ENCODE measurements at places on chromosomes 12 and 14.

GRCh38 chr12:49503674-49504180 is 35.1 kb upstream of the KCNH3 start:
- DNase-seq, result no peak

DNA sequence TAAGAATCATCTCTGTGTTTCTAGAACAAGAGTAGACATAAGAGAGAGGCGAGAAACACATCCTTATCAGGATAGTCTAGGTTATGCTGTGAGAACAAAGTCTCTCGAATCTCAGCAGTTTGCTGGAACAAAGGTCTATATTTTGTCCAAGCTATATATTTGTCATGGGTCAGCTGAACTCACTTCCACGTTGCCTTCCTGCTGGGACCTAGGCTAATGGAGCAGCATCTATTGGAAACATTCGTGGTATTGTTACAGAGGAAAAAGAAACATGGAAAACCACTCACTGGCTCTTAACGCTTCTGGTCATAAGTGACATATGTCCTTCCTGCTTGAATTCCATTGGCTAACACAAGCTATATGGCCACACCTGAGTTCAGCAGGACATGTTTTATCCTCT is 112.6 kb upstream of the DYRK2 start:
- DNase-seq, result no peak

- no peak for DNase-seq
Observed at GRCh38 chr14:23398348-23398747, 9.7 kb downstream of the MYH6 start.

- DNase-seq, result peak; percentile 27
Observed at GRCh38 chr14:32710731-32711680, 227.7 kb upstream of the NPAS3 start.

GRCh38 chr12:20211541-20211940 is 156.8 kb upstream of the PDE3A start:
- DNase-seq, result no peak

DNA sequence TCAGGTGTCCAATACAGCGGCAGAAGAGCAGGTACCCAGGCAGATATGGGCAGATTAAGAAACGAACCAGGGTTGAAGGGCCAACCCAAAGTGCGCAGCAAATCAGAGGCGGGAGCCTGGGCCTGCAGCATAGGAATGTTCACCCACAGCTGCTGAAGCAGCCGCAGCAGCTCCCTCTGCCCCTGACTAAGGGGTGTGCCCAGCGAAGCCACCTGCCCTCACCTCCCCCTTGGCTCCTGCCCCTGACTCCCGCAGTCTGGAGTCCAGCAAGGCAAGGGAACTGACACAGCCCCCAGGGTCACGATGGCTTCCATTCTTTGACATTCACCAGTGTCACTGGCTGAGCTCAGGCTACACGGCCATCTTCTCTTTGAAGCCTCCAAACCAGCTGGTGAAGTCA is 27.3 kb upstream of the ZFP36L1 start:
- no peak for DNase-seq

GRCh38 chr12:110174373-110174996 is 50.3 kb downstream of the IFT81 start:
- DNase-seq, result no peak

DNA sequence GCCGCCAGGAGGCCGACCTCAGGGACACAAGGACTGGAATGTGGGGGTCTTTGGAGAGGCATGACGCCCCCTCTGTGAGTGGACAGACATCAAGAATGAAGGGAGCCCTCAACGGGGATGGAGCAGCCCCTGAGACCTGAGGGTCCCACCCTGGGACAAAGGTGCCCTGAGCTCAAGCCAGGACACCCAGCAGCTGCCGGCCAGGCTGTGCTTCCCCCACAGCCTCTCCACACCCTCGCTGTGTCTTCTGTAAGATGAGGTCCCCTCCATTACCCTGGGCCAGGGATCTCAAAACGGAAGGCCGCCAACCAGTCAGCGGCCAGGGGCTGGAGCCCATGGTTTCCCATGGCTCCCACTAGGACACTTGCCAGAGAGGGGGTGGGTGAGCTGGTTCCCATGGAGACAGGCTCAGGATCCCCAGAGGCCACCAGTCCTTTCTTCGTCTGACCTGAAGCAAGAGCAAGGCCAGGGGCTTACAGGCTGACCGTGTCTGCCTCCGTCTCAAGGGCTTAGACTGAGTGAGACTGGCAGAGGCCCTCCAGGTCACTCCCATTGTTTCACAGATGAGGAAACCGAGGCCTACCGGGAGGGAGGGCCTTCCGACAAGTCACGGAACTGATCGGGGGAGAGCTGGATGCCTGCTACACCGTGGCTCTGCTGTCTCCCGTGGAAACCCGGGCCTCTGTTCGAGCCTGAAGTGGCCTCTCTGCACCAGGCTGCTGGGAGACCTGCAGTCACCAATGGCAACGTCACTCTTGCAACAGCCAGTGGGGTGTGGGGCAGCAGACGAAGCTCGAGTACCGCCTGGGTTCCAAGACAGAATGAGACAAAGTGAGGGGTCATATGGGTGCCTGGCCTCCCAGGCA is 91.7 kb upstream of the DIO3 start:
- no peak for DNase-seq

GRCh38 chr14:64440494-64440893 is 24.8 kb upstream of the AKAP5 start:
- DNase-seq, result peak; percentile 6

- no peak for DNase-seq
Observed at GRCh38 chr12:78447373-78447772, 417.2 kb upstream of the SYT1 start.

GRCh38 chr12:79422060-79422812 is 268.5 kb downstream of the PAWR start:
- DNase-seq, result no peak

- peak; percentile 58 for DNase-seq
Observed at GRCh38 chr14:104967386-104968152, 10.6 kb downstream of the AHNAK2 start.

DNA sequence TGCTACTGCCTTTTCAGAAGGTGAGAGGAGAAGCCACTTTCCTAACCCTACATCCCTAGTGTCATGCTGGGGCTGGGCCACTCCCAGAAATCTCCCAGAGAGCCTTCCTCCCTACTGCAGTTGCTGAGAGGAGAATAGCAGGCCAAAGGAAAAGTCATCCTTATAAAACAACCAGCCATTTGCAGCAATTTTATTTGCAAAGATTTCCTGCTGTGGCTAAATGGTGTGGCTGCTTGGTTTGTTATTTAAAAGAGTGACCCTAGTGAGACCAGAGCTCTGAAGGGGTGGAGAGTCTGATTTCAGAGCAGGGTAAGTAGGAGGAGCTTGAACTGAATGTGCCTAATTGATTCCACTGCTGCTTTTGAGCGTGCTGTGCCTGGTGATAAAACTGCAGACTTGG is 232.0 kb downstream of the GRIN2B start:
- no peak for DNase-seq

GRCh38 chr14:93136009-93136408 is 20.3 kb upstream of the ITPK1 start:
- DNase-seq, result no peak

DNA sequence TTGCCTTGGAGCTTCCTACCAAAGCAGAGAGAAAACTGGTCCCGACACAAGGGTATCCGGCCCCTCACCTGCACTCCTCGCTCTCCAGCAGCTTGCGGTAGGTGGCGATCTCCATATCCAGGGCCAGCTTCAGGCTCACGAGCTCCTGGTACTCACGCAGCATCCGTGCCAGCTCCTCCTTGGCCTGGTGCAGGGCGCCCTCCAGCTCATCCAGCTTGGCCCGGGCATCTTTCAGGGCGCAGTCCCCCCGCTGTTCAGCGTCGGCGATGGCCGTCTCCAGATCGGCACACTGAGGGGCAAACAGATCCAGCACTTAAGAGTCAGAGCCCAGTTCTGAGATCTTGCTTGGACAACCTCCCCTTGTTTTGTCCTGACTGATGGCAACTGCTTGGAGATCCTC is 13.7 kb downstream of the KRT72 start:
- no peak for DNase-seq

GRCh38 chr14:36068777-36069534 is 107.6 kb downstream of the PTCSC3 start:
- DNase-seq, result peak; percentile 15

GRCh38 chr12:108616941-108617858 is 16.5 kb downstream of the SELPLG start:
- no peak for DNase-seq

GRCh38 chr12:126069549-126070165 is 1004.4 kb downstream of the AACS start:
- DNase-seq, result peak; percentile 8

- DNase-seq, result no peak
Observed at GRCh38 chr14:24892497-24893051, 157.4 kb downstream of the STXBP6 start.

GRCh38 chr14:26304056-26304455 is 293.8 kb downstream of the NOVA1 start:
- no peak for DNase-seq

DNA sequence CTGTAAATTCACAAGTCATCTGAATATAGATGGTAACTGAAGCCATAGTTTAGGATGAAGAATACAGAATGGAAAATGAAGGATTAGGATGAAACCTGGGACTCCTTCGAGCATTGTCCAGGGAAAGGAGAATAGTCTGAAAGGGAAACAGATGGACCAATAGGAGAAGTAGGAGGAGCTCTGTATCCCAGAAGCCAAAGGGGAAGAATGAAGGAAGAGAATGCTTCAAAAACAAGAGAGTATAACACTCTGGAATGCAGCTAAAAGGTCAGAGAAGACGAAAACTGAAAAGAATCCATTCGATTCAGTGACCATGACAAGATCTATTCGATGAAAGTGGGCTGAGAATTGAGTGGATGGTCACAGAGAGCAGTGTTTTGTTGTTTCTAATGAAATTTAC is 1.0 kb downstream of the GMFB start:
- peak; percentile 77 for DNase-seq

DNA sequence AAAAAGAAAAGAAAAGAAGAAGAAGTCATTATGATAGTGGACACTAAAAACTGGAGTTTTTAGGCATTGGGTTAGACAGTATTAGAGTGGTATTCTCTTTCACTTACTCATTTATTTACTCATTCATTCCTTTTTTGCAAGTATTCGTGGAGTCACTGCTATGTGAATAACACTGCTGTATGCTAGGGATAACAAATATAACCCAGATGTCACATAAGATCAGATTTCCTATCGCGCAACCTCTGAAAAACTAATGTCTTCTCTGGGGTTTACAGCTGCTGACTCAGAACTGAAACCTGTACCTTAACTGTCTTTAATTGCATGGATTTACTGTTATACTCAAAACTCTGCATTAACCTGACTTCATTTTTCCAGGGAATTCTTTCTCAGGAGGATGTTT is 353.7 kb downstream of the LRIG3 start:
- peak; percentile 48 for DNase-seq

GRCh38 chr12:104737791-104738301 is 220.2 kb downstream of the SLC41A2 start:
- no peak for DNase-seq

DNA sequence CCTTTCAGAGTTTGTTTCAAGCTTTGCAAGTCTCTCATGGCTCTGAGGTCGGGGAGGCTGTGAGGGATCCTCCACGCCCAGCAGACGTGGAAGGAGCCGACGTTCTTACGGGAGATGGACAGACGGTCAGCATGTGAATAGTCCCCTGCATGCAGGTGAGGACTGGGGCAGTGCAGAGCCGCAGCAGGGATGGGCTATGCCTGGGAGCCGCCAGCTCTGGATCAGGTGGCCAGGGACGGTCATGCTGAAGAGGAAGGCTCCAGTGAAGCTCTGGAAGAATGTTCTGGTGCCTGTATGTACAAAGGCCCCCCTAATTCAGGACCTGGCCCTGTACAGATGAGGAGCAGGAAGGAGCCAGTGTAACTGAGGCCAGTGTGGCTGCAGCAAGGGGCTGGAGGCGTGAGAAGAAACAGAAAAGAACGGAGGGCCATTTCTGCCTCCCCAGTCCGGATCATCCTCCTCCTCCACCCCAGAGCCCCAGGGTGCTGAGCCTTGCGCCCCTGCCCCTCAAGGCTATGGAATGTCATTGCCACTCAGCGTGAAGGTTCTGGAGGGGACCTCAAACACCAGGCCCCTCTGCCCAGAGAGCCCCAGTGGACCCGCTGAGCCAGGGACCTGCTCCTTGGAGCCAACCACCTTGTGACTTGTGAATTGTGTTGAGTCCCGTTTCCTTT is 96.8 kb upstream of the DIO3 start:
- DNase-seq, result no peak

DNA sequence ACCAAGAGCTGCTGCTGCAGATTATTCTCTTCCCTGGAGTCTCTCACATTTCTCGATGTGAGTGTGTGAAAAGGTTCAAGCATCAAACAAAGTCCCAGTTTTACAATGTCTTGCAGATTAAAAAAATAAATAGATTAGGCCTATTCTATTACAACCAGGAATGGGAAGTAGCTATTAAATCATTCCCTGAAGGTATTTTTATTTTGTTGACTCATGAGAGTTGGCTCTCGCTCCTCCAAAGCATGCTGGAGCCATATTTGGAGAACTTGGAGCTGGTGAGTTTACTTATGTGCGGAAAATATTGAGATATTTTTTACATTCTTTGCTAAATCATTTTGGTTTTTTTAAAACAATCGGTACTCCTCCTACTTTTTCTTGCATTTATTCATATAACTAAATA is 572.3 kb downstream of the ETNK1 start:
- DNase-seq, result no peak

GRCh38 chr12:51972849-51973273 is 21.4 kb downstream of the ACVR1B start:
- no peak for DNase-seq

GRCh38 chr12:91516695-91517047 is 334.1 kb upstream of the DCN start:
- no peak for DNase-seq

DNA sequence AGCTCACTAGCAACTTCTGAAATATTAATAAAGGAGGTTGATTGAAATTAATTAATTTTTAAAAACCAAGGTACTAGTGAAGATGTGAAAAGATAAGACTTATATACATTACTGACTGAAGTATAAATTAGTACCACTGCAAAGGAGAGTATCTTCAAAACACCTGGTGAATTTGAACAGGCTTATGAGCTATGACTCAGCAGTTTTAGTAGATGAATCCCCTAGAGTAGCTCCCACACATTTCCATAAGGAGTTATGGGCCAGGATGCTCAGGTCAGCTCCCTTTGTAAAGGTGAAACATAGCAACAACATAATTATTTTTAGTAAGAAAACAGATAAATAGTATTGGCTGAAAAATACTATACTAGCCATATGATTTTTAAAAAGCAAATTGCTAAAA is 218.6 kb downstream of the SYT1 start:
- DNase-seq, result no peak

DNA sequence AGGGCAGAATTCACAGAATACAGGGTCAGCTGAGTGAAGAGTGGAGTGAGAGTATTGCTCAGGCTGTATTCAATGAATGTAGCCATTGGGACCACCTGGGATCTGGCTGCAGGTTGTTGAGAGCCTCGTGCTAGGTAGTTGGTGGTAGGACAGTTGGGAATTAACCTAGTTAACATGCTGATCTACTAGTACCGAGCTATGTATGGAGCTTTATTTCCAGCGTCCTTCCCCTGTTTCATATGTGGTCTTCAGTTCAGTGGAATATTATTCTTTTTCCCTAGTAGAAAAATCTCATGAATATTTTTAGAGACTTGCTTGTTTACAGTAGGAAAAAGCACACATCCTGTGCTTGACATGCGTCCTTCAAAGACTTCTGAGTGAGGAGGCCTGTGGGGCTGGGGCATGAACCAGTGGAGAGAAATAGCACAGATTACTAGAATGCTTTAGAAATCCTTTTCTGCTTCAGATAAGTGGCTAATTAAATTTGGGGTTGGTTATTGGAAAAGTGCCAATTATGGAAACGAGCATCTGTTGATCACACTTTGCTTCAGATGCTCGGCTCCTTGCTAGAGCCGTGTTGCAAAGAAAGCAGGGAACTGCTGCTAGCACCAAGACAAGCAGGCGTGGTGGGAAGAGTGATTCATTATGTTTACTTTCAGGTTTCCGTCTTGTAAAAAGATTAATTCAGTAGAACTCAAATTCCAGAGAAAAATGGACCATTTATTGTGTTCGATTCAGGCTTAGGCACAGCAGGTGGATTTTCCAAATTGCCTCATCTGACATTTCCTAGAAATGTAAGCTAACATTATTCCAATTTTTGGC is 53.6 kb downstream of the ARF6 start:
- peak; percentile 62 for DNase-seq

All from AG08396 (cell line).